ENCODE measurements at places on chromosomes 6 and 20. TPM values are rescaled to one million over a fixed set of nuclear protein-coding genes. Genes with fewer than 3 reads are reported as not detected.

DNA sequence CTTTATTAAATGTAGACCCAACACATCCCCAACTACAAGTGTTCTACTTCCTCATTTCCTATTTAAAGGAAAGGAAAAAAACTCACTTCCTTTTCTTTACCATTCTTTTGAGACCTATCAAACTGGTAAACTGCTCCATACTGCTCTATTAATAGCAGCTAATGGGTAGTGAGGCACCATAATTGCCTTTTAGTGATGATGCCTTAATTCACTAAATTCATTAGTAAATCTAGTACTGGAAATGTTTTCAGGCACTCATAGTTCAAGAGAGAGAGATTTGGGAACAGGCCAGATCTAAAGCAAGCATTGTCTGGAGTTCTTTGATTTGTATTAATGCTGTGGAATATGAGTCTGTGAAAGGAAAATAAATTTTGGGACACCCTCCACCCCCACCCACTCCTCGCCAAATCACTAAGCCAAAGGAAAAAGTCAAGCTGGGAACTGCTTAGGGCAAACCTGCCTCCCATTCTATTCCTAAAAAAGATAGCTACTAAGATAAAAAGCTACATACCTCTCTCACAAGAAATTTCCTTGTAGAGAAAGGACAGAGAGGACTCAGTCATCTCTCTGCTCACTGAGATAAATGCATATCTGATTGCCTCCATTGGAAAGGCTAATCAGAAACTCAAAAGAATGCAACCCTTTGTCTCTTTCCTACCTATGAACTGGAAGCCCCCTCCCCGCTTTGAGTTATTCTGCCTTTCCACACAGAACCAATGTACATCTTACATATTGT lies 13.6 kb upstream of the IBTK start:
- no peaks in the 10 kb centered on the region for H3K4me1 ChIP-seq
- H3K4me3 ChIP-seq: no peak overlapping the region
- no peak overlapping the region for H3K27ac ChIP-seq
- no peaks in the 10 kb centered on the region for H3K27me3 ChIP-seq
- no peaks in the 10 kb centered on the region for H3K36me3 ChIP-seq

The CLPSL2 gene
- total RNA-seq: not detected

The SLC17A2 gene
- total RNA-seq: not detected

GRCh38 chr20:35991142-35991771 lies 22.9 kb downstream of the CNBD2 start:
- no peaks in the 10 kb centered on the region for H3K36me3 ChIP-seq
- H3K4me1 ChIP-seq: no peaks in the 10 kb centered on the region
- no peak overlapping the region for H3K27ac ChIP-seq
- H3K4me3 ChIP-seq: no peak overlapping the region

DNA sequence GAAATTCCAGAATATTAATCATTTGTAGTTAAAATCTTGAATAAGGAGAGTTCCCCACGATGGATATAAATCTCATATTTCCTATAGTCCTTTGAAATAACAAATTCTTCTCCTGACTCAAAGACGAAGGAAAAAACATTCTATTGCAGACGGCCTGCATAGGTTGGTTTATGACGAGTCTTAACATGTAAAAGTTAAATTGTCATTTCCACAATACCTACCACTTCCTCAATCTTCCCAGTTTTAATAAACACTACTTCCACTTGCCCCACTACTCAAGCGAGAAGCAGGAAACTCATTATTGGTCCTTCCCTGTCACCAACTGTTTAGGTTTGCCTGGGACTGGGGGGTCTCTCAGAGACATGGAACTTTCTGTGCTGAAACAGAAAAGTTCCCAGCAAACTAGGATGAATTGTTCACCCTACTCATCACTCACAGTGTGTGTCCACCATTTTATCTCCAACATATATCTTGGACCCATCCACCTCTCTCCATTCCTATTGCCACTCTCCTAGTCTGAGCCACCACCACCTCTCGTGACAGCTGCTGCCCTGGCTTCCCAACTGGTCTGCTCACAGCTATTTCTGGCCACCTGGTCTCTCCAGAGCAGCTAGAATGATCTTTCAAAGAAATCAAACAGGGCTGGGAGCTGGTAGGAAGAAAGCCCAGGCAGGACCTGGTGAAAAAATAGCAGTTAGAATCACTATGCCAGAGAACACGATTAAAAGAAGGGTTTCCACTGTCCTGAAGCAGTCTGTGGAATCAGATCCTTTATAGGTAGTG lies 15.1 kb upstream of the ZSCAN9 start:
- H3K4me1 ChIP-seq: peaks cover 4% of the 10 kb centered on the region
- H3K27me3 ChIP-seq: peaks cover 47% of the 10 kb centered on the region
- H3K27ac ChIP-seq: no peak overlapping the region
- no peaks in the 10 kb centered on the region for H3K36me3 ChIP-seq

GRCh38 chr6:57254055-57254717 lies 32.1 kb upstream of the RAB23 start:
- H3K4me3 ChIP-seq: no peak overlapping the region
- H3K27me3 ChIP-seq: no peaks in the 10 kb centered on the region
- no peaks in the 10 kb centered on the region for H3K36me3 ChIP-seq
- peaks cover 41% of the 10 kb centered on the region for H3K4me1 ChIP-seq
- H3K27ac ChIP-seq: peak overlapping the region; percentile 77

DNA sequence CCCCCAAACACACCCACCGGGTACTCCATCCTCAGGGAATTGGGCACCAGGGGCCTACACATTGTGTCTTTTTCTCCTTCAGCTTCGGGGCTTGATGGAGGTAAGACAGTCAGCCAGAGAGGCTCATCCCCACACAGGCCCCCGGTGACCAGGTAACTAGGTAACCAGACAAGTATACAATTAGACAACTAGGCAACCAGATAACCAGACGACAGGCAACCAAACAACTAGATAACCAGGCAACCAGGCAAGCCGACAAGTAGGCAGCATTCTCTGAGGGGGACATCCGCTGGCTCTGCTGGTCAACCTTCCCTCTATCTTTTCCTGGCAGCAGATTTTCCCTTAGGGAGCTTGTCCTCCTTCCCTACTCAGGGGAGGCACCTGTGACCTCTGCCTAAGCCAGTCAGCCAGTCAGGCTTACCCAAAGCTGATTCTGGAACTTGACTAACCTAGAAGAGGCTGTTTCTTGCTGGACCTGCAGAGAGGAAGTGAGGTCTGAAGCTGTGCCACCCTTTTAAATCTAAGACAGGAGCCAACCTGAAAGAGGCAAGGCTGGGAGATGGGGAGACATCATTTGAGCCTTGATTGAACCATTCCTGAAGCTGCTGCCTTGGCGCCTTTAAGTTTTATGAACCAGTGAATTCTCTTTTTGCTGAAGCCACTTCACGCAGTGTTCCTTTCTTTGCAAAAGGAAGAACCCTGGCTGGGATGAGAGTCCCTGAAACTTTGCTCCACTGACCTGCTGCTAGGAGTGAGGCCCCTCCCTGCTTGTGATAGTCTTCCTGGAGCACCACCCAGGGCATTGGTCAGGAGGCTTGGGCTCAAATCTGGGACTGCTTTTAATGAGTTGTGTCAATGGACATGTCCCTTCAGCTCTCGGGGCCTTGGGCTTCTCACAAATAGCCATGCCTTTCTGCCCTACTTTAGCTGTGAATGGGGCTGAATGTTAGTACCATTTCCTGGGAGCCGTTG lies 96.4 kb upstream of the RNF24 start:
- H3K27me3 ChIP-seq: no peaks in the 10 kb centered on the region
- no peak for DNase-seq
- H3K36me3 ChIP-seq: no peaks in the 10 kb centered on the region
- peaks cover 7% of the 10 kb centered on the region for H3K4me1 ChIP-seq
- H3K4me3 ChIP-seq: no peak overlapping the region
- H3K27ac ChIP-seq: no peak overlapping the region

DNA sequence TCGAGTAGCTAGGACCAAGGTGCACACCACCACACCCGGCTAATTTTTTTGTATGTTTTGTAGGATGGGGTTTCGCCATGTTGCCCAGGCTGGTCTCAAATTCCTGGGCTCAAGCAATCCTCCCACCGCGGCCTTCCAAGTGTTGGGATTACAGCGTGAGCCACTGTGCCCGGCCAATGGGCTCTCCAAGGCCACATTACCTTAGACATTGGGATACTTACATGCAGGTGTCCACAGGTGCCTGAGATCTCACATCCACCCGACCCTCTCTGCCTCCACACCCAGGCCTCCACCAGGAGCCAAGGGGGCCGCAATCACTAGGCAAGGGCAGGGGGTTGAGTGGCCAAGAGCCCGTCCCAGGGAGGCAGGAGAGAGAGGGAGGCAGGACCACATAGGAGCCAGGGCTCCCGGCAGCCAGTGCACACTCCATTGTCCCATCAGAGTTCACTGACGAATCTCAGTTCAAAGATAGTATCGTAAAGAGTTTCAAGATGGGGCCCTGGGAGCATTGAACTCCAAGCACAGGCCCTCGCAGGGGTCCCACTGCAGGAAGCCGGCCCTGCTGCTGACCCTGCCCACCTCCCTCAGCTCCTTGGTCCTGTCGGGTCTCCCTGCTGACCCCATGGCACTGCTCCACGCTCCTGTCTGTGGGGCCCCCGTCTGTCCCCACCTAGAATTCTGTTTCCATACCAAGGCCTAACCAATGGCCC lies 55.3 kb downstream of the SSR1 start:
- no peak for DNase-seq
- no peaks in the 10 kb centered on the region for H3K36me3 ChIP-seq
- no peaks in the 10 kb centered on the region for H3K27me3 ChIP-seq
- no peak overlapping the region for H3K4me3 ChIP-seq

The RSPH9 gene
- not detected for total RNA-seq

DNA sequence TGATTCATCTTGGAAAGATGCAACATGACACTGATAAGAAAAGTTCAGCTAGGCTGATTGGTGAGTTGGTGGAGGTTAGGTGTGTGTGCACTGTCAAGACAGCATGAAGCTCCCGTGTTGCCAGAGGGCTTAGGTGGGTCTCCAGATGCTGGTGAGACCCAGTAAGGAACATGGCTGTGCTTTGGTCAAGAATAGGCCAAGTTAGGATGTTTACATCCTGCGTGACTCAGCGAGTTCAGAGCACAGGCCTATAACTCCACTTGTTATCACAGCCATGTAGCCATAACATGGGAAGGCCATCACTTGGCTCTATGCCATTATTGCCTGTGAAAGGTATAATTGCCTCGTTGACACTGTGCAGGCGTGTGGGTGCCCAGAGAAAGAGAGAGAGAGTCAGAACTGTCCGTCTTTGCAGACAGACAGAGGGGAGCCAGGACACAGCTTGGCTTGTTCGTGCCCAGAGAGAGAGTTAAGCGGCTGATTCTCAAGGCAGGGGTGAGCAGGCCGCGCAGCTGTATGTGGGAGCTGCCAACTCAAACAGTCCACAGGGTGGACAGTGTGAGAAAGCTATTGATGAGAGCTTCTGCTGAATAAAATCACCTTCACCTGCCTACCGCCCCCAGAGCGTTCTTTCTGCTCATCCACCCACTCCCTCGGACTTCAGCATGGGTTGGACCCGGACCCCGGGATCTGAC lies 43.5 kb downstream of the OR2B6 start:
- DNase-seq: no peak
- H3K4me1 ChIP-seq: no peaks in the 10 kb centered on the region
- H3K36me3 ChIP-seq: no peaks in the 10 kb centered on the region
- no peaks in the 10 kb centered on the region for H3K27me3 ChIP-seq
- no peak overlapping the region for H3K4me3 ChIP-seq
- H3K27ac ChIP-seq: no peak overlapping the region

The LGSN gene
- not detected for total RNA-seq

DNA sequence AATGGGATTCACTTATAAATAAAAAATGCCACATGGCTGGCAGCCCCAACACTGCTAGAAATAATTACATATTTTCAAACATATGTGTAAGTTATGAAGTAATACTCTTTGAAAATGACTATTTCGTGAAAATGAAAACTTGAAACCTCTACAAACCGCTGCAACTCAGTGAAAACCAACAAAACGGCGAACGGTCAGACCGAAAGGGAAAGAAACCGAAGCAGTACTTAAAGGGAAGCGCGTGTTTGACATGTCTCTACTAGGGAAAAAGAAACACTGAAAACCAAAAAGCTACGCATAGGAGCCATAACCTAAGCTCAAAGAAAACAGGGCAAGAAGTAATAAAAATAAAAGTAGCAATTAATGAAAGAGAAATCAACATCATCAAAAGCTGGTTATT lies 121.0 kb upstream of the GGTLC1 start:
- H3K27me3 ChIP-seq: no peaks in the 10 kb centered on the region
- H3K4me3 ChIP-seq: no peak overlapping the region
- no peak for DNase-seq
- no peaks in the 10 kb centered on the region for H3K36me3 ChIP-seq
- H3K4me1 ChIP-seq: no peaks in the 10 kb centered on the region

DNA sequence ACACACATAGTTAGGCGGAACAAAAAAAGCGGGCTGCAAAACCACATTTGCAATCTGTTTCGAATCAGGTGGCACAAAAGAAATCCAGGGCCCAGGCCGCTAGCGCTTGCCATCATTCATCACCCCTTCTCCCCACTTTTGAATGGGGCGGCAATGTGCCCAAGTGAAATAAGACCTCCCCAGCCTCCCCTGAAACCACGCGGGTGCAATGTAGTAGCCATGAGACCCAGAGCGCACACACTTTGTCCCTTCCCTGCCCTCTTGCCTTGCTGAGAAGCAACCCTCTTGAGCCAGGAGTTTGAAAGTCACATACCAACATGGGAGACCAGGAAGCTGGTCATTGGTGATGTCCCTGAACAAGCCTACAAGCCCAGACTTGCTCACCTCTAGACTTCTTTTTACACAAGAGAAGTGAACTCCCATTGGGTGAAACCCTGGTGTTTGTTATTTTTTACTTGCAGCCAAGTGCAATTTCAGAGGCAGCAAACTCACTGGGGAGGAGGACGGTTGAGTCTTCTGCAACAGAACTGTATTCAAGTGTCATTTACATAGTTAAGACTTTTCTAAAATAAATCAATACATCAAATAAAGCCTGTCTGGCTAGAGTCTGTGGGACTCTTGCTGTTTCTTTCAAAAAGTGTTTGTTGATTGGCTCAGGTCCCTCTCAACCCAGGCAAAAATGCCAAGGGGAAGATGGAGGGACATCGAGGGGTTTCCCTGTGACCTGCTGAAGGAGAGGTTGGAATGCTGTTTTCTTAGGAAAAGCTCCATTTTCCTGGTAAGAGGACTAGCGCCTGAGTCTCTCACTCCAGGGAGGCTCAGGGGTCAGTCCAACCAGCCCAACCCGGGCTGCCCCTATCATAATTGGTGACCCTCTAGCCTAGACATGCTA lies 138.1 kb upstream of the PTPN1 start:
- H3K36me3 ChIP-seq: no peaks in the 10 kb centered on the region
- H3K27ac ChIP-seq: no peak overlapping the region
- peaks cover 22% of the 10 kb centered on the region for H3K4me1 ChIP-seq
- no peaks in the 10 kb centered on the region for H3K27me3 ChIP-seq
- no peak for DNase-seq
